ENCODE measurements at places on chromosomes 13 and 19.

DNA sequence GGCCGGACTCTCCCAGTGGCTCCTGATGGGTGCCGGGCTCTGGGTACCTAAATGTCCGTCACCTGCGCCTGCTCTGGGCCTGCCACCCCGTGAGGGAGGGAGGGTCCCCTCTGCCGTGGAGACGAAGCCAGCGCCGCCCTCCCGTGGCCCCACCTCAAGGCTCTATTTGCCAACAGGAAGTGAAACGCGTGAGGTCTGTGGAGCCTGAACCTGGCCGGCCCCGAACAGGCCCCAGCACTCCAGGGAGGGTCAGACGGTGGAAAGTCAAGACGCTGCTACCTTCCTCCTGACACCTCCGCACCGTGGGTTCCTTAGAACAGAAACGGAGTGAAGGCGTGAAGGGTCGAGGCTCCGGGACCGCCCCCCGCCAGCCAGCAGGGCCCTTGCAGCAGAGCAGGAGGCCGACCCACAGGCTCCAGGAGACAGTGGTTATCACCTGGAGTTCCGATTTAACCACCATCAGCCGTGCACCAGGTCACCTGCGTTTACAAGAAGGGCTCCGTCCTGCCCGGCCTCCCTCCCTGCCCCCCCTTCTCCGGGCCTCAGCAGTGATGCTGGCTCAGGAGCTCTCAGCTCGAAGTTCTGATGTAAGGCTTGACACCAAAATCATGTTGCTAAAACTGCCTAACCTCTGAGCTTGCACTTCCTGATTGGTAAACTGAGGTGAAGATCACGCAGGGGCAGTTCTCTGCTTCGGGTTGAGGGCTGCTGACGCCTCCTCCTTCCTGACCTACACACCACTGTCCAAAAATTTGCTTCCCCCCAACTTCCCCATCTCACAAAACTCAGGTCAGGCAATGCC lies 50.9 kb upstream of the C13orf46 start:
- DNase-seq, result no peak

DNA sequence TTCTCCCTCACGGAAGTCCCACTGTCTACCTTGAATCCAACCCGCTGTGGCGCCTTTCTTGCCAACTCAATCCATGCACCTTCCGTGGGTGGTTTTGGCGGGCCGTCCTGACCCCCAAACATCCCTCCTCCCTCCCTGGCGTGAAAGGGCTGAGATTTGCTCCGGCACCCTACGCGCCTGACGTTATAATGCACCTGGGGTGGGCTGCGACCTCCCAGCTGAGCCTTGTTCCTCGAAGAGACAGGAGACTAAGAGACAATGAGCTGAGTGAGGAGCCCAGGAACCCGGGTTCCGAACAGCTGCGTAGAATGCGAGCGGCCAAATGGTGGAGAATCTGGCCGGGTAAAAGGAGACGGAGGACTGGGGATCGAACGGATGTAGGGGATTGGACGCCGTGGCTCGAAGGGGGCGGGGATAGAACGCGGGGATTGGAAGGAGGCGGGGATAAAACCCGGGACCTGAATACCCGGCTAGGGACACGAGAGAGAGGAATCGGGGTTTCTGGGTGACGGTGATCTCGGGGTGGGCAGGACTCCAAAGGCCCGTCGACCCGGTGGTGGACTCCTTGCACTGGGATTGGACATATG lies at the start of gene CPT1C:
CPT1C (plus strand) TSS at position 461 of the 587 bp plus-strand sequence. CDS start 1,137 bp downstream, outside the sequence.
- DNase-seq, result no peak

DNA sequence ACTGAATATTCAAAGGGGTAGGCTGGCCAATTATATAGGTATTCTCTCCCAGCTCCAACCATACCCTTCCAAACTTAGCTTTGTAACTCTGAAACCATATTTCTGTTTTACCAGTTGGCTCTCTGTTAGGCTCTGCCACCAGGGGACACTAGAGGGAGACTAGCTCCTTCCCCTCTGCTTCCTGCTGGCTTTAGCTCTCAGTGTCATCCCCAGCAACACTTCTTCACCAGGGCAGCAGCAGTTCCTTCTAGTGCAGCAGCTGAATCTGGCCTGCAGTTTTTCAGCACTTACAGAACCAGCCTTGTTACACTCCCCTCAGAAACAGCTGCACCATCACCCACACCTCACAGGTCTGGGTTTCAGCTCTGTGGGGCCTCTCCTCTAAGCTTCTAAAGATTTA lies 51.0 kb upstream of the DOCK9 start:
- DNase-seq, result peak; percentile 45

- DNase-seq, result no peak
These were observed 27.0 kb upstream of the METTL21C start for GRCh38 chr13:102721800-102722231.

GRCh38 chr13:99486996-99487395 lies 14.3 kb upstream of the TM9SF2 start:
- DNase-seq, result no peak

DNA sequence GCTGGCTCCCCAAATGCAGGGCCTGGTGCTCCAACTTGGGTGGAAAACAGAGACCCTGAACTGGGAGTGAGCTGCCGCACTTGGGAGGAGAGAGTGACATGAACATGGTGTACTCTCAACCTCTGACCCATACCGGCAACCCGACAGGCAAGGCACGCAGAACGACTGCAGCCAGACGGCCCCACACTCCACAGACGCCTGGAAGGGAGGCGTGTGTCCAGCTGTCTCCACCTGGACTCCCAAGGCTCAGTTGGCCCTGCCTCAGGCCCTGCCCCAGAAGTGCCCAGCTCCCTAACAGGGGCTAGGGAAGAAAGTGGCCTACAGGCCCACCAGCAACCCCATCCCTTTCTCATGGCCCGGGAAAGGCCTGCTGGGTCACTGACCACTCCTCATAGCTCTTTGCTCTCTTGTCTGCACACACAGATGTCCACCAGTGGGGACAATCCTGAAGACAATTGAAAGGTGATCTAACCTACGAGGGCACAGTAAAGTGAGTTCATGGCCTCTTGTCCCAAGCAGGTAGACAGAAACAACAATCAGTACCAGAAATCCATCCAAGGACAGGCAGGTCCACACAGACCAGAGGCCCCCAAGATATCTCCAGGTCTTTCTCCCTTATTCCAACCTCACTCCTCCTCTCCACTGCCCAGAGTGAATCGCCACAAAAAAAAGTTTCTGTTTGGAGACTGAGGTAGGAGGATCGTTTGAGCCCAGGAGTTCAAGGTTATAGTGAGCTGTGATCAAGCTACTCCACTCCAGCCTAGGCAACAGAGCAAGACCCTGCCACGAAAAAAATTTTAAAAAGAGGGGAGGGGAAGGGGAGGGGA lies 28.2 kb downstream of the ELL start:
- no peak for DNase-seq

GRCh38 chr19:4691373-4691772 lies 21.2 kb upstream of the MYDGF start:
- DNase-seq, result no peak

GRCh38 chr19:39479916-39480315 lies 722 bp upstream of the TIMM50 start:
- no peak for DNase-seq

GRCh38 chr19:40398417-40399131 lies 8.6 kb upstream of the HIPK4 start:
- peak; percentile 47 for DNase-seq

DNA sequence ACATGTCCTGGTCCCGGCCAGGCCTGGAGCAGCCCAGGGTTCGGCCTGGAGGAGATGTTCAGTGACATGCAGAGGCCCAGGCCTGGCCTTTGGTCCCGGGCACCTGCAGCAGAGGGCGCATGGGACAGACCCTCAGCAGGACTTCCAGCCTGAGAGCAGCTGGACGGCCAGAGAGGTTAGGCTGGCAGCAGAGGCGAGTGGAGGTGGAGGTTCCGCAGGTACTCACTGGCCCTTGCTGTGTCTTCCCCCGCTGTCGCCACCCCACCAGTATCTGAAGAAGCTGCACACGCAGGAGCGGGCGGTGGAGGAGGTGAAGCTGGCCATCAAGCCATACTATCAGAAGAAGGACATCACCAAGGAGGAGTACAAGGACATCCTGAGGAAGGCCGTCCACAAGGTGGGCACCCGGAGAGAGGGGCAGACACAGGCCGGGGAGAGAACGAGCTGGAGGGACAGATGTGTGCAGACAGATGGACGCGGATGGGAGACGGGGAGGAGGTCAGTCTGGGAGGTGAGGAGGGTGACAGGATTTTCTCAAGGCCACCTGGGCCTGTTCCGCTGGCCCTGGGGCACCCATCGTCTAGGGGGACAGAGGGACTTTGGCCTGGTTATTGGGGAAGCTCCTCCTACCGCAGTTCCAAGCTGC lies 8.0 kb downstream of the IRF3 start:
- DNase-seq, result no peak

GRCh38 chr13:113976711-113977684 lies 3.1 kb upstream of the C13orf46 start:
- no peak for DNase-seq

DNA sequence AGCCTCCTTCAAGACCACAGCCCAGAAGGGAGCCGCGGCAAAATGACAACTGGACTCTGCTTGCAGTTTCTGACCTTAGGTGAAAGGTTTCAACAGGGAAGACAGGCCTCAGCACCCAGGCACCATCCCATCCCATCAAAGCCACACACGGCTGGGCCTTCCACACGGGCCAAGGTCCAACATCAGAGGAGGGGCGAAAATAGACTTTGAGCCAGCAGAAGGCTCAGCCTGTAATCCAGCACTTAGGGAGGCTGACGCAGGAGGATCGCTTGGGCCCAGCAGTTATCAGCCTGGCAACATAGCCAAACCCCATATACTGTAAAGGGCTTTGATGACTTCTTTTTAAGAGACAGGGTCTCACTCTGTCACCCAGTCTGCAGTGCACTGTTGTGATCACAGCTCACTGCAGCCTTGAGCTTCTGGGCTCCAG lies 26.8 kb upstream of the TINCR start:
- DNase-seq, result no peak

- DNase-seq, result peak; percentile 29
These were observed 106.5 kb downstream of the TEX26 start for GRCh38 chr13:31038834-31039552.

DNA sequence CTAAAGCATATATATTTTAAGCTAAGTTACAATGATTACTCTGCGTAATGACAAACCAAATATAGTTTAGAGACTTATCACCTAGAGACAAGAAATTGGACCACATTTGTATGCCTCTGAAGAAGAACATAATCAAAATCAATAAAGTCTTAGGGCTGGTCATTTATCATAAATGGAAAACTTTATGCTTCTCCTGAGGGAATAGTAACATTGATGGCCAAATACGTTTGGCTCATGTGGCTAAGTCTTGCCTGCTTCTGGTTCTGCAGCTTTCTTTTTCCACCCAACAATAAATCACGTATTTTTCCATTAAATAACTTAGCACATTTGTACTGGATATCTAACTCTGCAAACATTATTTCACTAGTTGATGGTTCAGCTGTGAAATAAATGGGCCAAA lies 458.4 kb downstream of the SLITRK1 start:
- no peak for DNase-seq

DNA sequence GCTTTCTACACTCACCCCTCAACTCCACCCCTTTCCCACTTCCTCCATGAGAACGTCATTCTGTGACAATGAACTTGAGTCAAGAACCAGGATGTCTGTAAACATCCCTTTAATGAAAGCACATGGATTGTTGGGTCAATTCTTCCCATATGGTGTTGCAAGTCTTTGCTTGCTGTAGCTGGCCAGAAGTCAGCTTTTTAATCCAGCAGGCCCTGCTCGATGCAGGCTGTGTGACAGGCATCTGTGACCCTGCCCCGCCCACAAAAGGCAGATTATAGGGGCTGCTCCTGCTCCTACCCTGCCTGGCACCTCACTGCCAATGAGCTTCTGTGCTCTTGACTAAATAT lies 78.0 kb downstream of the STARD13 start:
- no peak for DNase-seq

GRCh38 chr19:4981681-4981958 lies 12.7 kb downstream of the KDM4B start:
- no peak for DNase-seq

GRCh38 chr13:46341112-46341711 lies 45.8 kb downstream of the RUBCNL start:
- DNase-seq, result no peak
